ENCODE measurements at places on chromosomes 7 and 10. TPM values are rescaled to one million over a fixed set of nuclear protein-coding genes. Genes with fewer than 3 reads are reported as not detected.

- no peak for DNase-seq
These were observed 29.0 kb upstream of the EBLN1 start for GRCh38 chr10:22246680-22247391.

- DNase-seq = peak; percentile 33
These were observed 620.1 kb upstream of the DPP6 start for GRCh38 chr7:153432063-153432462.

R3HCC1L gene
- 13.5 TPM for total RNA-seq

ECHDC3 gene
- total RNA-seq = 8.3 TPM

- DNase-seq = no peak
These were observed 91.5 kb downstream of the KMT2C start for GRCh38 chr7:152344253-152344652.

WNT16 gene
- total RNA-seq = 0.18 TPM

DNA sequence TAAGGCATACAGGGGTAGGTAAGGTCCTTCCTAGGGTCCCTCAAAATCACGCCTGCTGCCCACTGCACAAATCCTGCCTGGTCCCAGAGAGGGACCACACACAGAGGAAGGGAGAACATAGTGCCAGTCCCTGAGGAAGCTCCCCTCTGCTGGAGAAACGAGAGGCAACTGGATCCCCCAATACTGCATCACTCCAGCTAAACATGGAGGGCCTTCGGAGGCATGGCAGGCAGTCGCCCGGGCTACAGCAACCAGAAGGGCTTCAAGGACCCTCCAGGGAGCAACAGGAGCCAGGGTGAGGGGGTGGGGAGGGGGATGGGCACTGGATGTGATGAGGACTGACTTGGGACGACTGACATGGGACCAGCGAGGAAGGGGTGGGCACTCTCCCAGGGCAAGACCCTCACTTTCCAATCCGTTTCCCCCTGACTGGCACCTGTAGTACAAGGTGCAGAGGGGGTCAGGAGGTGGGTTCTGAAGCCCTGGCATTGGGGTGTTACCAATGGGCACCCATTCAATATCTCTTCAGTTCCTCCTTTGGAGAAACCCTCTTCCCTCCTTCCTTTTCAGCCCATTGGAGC, 21.7 kb downstream of the DDIT4 start:
- DNase-seq = no peak
